GM19239 (cell line): ENCODE measurements at places on chromosomes 1 and 21.

DNA sequence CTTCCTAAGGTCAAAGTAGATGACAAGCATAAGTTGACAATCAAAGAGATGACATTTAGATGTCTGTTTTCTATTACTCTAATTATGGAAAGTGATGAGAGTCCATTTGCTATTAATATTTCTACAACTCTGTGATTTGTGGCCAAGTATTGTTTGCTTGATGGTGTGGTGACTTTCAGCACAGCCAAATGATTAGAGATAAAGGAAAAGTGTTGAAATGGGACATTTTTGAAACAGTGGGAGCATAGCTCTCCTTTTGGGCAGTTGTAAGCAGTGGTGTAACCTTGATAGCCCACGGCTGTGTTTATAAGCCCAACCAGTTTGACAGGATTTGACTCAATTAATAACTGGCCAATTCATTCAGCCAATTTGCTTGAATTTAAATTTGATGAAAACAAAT is 31.6 kb downstream of the ZC3H11B start:
- no peak for DNase-seq

- no peak for DNase-seq
These were observed 3.3 kb downstream of the AHDC1 start for GRCh38 chr1:27600498-27601175.

DNA sequence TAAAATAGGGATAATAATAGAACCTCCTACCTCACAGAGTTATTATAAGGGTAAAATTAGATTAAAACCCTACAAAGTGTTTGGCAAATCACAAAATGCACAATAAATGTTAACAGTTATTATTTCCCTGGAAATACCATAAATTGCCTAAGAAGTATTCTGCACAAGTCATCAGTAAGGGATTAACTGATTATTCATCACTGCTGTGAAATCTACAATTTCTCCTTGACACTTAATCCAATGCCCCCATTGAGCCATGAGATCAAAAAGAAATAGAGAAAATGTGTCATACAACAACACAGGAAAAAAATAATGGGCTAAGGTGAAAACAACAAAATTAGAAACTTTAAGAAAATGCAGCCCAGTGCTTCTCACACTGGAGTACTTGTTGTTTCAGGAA is 6.7 kb upstream of the SEC16B start:
- DNase-seq = no peak

DNA sequence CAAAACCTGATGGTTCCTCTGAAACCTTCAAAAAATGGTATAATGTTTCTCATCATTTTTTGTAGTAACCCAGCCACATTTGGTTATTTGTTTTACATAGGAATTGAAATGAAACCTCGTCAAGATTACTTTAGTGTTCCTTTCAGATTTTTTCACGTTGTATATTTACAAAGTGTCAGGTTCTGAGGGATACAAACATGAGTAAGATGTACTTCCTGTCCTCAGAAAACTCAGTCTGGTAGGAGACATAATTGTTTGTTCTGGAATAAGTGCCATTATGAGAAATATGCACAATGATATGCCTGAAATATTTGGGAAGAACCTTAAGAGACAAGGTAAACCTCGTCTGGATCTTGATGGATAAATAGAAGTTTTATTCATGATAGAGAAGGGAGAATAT is 145.5 kb downstream of the USP25 start:
- DNase-seq = no peak

DNA sequence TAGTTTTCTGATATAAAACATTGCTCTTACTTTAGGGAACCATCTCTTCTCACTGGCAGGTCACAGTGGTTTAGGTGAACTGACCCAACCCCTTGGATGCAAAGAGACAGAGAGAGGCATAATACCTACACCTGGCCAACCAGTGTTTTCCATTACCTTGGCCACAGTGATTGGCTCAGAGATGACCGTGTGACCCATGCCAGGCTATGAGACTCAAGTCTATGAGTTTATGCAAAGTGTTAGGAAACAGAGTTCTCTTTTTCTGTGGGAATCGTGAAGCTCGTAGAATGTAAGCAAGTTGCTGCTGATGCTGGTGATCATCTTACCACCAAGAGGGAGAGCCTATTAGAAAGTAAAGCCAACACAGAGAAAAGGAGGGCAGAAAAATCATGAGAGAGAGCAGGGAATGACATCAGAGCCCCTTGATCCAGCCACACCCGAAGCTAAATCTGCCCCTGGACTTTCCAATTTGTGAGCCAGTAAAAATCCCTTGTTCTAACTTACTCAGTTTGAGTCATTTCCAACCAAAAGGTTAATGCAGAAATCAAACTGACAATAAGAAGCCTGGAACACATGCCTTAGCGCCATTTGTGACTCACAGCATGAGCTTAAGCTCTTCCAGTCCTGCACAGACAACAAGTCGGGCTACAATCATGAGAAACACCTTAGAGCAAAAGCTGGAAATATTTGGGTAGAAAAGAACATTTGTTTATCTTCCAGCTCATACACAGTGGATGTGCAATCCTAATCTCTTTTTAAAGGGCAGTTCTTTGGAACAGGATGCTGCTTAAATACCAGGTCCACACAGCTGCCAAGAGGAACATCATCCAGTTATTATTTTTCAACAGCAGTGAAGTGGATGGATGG is 81.3 kb upstream of the KAZN start:
- DNase-seq = no peak

DNA sequence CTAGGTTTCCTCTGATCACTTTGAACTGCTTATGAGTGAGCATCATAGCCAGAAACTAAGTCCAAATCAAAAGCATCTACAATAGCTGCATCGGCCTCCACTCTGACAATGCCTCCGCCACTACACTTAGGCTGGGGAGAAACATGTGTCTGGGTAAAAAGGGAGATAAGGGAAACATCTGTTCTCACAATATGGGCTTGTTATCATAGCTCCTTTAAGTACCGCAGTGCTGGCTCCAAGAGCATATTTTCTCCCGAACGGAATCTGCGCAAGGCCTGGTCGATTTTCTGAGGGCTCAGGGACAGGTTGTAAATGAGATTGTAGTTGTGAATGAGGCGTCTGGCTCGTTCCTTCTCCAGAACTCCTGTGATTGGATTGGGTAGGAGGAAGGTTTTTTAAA is 63.9 kb upstream of the CYP2J2 start:
- no peak for DNase-seq

- DNase-seq = no peak
These were observed 105.0 kb downstream of the CD247 start for GRCh38 chr1:167413328-167413727.

DNA sequence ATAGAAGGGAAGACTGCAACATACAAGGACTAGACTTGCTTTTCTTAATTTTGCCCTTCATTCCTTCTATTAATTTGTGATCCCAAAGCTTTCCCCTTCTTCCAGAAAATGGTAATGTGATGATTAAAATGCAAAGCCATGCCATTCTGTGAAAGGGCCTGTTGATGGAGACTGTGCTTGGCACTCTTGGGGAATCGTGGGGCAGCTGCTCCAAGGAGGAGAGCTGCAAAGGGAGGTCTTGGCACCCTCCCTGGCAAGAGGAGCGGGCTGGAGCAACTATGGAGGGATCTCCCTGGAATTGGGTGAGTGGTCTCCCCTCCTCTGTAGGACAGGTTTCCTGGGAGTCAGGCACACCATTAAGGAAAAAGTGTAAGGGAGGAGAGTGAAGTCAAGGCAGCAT is 16.6 kb downstream of the CACNA1S start:
- no peak for DNase-seq

DNA sequence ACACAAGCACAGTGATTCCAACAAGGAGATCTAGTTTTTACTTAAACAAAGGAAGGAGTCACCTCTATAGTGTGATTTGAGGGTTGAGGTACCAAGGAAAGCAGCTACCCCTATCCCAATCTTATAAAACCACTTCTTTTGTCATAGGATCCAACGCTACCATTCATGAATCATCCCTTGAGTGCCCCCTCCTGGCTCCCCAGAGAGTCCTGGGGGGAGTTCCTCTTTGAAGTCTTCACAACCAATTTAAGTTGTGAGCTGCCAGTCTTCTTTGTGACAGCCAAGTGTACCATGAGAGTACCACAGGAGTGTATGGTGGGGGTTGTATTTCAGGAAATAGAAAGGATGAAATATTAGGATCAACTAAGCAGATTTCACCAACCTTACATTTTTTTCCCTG is 39.1 kb upstream of the NHLH2 start:
- no peak for DNase-seq

DNA sequence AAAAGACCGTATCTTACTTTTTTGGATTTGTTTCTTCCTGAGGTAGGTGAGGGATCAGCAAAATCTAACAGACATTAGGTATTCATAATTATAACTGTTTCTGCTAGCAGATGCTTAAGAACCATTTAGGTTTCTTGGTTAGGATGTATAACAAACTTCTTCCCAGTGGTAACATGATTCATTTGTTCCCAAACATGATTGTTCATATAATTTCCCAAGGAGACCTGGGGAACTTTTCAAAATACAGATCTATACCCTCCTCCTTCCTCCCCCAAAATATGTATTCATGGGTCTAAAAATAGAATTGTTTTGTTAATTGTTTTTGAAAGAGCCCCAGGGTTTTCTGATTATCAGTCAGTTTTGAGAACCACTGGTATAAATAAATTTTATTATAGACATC is 228.2 kb downstream of the COP1 start:
- no peak for DNase-seq

- DNase-seq = no peak
These were observed 18.4 kb downstream of the CNIH4 start for GRCh38 chr1:224375059-224375458.

- no peak for DNase-seq
These were observed 210.0 kb downstream of the PLA2G4A start for GRCh38 chr1:187038784-187039183.

- DNase-seq = no peak
These were observed 479.5 kb downstream of the PLPP3 start for GRCh38 chr1:56099766-56100265.

DNA sequence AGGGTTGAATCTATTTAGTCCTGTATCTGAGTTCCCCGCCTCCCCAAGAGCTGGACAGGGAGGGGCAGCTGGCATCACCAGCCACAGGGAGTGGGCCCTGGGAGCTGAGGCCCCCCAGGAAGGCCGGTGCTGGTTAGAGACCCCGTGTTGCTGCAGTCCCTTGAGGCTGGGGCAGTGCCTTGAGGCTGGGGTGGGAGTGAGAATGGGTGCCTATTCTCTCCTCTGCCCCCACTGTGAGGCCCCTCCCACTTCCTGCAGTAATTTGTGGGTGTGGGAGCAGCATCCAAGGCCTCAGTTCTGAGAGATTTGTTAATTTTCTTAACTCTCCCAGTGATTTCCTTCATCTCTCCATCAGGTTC is 2.5 kb upstream of the TRAPPC3 start:
- DNase-seq = no peak

- peak; percentile 26 for DNase-seq
These were observed at the start of gene CD244 for GRCh38 chr1:160862203-160863060. Gene CD244, minus strand, starts transcription at chr1:160862887. Its CDS starts 210 bp downstream, at chr1:160862677.

- DNase-seq = no peak
These were observed 57.5 kb upstream of the EPS8L3 start for GRCh38 chr1:109821221-109821669.

DNA sequence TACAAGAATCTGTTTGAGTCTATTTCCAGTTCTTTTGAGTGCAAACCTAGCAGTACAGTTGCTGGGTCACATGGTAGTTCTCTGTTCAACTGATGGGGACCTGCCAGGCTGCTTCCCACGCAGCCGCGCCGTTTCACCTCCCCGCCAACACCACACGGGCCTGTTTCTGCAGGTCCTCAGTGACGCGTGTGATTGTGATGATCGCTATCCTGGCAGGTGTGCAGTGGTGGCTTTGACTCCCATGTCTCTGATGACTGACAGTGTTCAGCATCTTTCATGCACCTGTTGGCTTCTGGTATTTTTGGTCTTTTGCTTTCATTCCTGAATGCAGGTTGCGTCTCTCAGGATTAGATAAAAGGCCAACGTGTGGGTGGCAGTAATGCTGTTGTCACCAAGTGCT is 41.6 kb downstream of the FAAP20 start:
- DNase-seq = no peak

DNA sequence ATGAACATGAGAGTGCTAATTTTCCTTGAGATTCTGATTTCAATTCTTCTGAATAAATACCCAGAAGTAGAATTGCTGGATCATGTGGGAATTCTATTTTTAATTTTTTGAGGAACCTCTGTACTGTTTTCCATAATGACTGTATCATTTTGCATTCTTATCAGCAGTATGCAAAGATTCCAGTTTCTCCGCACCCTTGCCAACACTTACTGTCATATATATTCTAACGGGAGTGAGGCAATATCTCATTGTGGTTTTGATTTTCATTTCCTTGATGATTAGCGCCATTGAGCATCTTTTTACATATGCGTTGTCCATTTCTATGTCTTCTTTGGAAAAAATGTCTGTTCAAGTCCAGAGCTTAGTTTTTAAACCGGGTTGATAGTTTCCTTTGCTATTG is 33.2 kb downstream of the VCAM1 start:
- DNase-seq = no peak

GRCh38 chr1:210076620-210077019 is 138.6 kb downstream of the SYT14 start:
- no peak for DNase-seq

- no peak for DNase-seq
These were observed 20.6 kb upstream of the SLC45A3 start for GRCh38 chr1:205700865-205701401.

- DNase-seq = no peak
These were observed 120.8 kb upstream of the GADD45A start for GRCh38 chr1:67564193-67564592.

DNA sequence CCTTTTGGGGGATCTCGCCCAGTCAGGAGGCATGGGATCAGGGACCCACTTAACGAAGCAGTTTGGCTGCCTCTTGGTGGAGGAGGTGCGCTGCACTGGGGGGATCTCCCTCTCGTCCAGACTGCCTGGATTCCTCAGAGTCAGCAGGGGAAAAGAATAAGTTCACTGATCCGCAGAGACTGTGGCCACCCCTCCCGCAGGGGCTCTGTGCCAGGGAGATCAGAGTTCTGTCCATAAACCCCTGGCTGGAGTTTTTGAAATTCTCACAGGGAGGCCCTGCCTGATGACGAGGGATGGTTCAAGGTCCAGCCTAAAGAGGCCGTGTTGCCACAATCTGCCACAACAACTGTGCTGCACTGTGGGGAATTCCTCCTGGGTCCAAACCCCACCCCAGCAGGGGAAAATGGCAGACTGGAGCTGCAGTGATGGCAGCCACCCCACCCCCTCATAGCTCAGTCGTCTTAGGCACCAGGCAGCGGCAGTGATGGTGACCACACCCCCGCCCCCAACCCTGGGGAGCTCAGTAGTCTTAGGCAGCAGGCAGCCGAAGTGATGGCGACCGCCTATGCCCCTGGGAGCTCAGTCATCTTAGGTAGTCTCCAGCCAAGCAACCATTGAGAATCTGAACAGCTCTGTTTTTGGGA is 273.8 kb upstream of the USP25 start:
- DNase-seq = no peak

DNA sequence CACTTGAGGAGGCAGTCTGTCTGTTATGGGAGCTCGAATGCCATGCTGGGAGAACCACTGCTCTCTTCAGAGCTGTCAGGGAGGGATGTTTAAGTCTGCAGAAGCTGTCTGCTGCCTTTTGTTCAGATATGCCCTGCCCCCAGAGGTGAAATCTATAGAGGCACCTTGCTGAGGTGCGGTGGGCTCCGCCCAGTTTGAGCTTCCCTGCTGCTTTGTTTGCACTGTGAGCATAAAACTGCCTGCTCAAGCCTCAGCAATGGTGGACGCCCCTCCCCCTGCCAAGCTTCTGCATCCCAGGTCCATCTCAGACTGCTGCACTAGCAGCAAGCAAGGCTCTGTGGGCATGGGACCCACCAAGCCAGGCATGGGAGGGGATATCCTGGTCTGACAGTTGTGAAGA is 247.5 kb downstream of the LMX1A start:
- DNase-seq = no peak
